ENCODE measurements at places on chromosomes 1 and 21.
A peak's percentile ranks its signal among the peaks of the same experiment; 100 is the strongest.

GRCh38 chr1:79657951-79658658 is 651.6 kb upstream of the ADGRL4 start:
- no peak for DNase-seq
- peaks cover 12% of the 10 kb centered on the region for H3K4me1 ChIP-seq
- no peaks in the 10 kb centered on the region for H3K36me3 ChIP-seq
- H3K27ac ChIP-seq, result no peak overlapping the region
- H3K4me3 ChIP-seq, result no peak overlapping the region

GRCh38 chr21:34274001-34274400 is 89.8 kb upstream of the KCNE2 start:
- peaks cover 5% of the 10 kb centered on the region for H3K4me1 ChIP-seq
- H3K4me3 ChIP-seq, result no peak overlapping the region
- H3K27me3 ChIP-seq, result peaks cover 3% of the 10 kb centered on the region
- peaks cover 3% of the 10 kb centered on the region for H3K36me3 ChIP-seq
- H3K27ac ChIP-seq, result no peak overlapping the region

DNA sequence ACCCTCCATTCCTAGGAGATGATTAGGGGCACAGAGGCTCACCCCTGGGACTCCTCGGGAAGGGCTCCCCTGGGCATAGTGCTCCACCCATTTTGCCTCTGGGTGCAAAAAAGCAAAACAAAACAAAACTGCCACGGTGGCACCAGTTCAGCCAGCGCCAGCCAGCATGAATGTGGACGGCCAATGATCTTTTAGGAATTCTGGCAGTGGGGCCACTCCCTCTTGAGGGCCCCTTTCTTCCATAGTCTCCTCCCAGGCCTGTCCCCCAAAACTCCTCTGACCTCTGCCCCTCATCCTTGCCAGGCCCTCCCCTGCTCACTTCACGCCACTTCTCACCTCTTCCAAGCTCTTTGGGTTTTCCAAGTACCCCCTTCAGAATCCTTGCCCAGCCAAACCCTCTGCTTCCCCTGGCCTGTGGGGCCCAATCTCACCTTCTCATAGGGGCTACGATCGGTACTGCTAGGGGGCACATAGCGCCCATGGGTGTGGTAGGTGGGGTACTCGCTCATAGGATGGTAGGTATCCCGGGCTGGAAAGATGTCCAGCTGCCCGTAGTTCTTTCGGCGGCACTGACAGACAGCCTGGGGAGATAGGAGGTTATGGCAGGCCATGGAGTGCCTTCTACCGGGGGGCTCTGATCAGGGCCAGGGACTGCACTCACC is 13.3 kb downstream of the TRIM46 start:
- no peak overlapping the region for H3K4me3 ChIP-seq
- peaks cover 7% of the 10 kb centered on the region for H3K27me3 ChIP-seq
- peak overlapping the region; percentile 14 for H3K27ac ChIP-seq
- DNase-seq, result no peak
- H3K36me3 ChIP-seq, result peaks cover 5% of the 10 kb centered on the region

DNA sequence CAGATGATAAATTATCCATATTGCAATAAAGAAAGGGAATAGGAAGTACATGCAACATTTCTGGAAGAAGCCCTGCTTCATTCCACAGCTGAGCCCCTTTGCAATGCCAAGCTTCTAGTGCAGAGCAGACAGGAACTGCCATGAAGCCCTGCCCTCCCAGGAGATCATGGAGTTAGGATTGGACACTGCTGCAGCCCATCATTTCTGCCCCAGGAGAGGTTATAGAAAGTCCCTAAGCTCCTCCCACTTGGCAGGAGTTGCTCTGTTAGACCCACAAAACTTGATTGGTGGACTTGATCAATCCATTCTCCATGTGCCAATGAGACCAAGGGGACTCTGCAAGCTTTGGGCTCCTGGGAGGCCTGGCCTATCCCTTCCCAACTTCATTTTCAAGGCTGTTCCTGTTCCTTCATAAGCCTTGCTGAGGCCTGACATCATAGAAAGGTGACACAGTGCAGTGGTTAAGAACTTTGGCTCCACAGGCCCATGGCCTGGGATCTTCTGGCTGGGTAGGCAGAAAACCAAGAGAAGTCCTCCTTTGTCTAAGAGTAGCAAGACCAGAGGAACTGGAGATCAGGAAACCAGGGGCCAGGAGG is 1.3 kb upstream of the LAPTM5 start:
- peaks cover 8% of the 10 kb centered on the region for H3K27me3 ChIP-seq
- DNase-seq, result no peak
- H3K4me1 ChIP-seq, result peaks cover 69% of the 10 kb centered on the region
- H3K27ac ChIP-seq, result no peak overlapping the region
- no peak overlapping the region for H3K4me3 ChIP-seq

GRCh38 chr1:6420454-6421042 is 829 bp upstream of the HES2 start:
- DNase-seq, result peak; percentile 47
- peaks cover 16% of the 10 kb centered on the region for H3K4me1 ChIP-seq
- no peak overlapping the region for H3K27ac ChIP-seq
- peaks cover 93% of the 10 kb centered on the region for H3K27me3 ChIP-seq
- H3K36me3 ChIP-seq, result no peaks in the 10 kb centered on the region

DNA sequence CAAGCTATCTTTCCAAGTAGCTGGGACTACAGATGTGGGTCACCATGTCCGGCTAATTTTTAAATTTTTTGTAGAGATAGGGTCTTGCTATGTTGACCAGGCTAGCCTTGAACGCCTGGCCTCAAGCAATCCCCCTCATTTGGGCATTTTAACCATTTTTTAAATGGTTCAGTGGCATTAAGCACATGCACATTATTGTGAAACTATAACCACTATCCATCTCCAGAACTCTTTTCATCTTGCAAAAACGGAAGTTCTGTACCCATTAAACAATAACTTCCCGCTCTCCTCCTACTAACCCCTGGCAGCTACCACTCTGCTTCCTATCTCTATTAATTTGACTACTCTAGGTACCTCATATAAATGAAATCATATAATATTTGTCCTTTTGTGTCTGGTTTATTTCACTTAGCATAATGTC is 4.8 kb upstream of the IL6R start:
- H3K36me3 ChIP-seq, result no peaks in the 10 kb centered on the region
- no peak overlapping the region for H3K4me3 ChIP-seq
- H3K27me3 ChIP-seq, result peaks cover 37% of the 10 kb centered on the region
- DNase-seq, result no peak
- no peak overlapping the region for H3K27ac ChIP-seq

GRCh38 chr1:159274631-159275030 is 27.5 kb upstream of the FCER1A start:
- no peak overlapping the region for H3K4me3 ChIP-seq
- H3K27ac ChIP-seq, result no peak overlapping the region
- no peak for DNase-seq
- no peaks in the 10 kb centered on the region for H3K27me3 ChIP-seq
- no peaks in the 10 kb centered on the region for H3K4me1 ChIP-seq
- H3K36me3 ChIP-seq, result no peaks in the 10 kb centered on the region

DNA sequence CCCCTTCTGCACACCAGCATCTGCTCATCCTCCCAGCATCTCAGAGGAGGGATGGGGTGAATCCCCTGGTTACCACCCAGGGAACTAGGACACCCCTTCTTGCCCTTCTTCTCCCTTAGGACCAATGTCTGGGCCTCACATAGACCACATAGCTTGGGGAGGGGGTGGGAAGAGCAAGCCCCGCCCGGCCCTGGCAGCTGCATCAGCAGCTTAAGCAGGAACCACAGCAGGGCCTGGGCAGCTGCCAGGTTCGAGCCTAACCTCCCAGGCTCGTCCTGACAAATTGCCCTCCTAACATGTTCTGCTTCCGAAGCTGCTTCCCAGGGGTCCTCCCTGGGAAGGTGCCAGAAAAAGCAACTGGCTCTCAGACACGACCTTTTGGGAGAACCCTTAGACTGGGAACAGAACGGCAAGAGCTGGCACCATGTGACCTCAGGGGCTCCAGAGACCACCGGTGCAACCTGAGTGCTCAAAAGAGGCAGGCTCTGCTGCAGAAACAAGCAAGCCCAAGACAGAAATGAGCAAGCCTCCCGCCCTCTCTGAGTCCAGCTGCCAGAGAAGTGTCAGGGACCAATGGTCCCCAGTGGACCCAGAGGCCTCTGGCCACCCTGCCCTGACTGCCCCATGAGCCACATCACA is 18.4 kb upstream of the CLSTN1 start:
- H3K36me3 ChIP-seq, result no peaks in the 10 kb centered on the region
- H3K27me3 ChIP-seq, result peaks cover 4% of the 10 kb centered on the region
- no peak overlapping the region for H3K4me3 ChIP-seq
- H3K4me1 ChIP-seq, result peaks cover 40% of the 10 kb centered on the region
- no peak for DNase-seq

GRCh38 chr1:209672705-209673630 is 2.2 kb upstream of the G0S2 start:
- H3K4me3 ChIP-seq, result no peak overlapping the region
- peaks cover 20% of the 10 kb centered on the region for H3K36me3 ChIP-seq
- no peak for DNase-seq
- no peak overlapping the region for H3K27ac ChIP-seq
- peaks cover 38% of the 10 kb centered on the region for H3K4me1 ChIP-seq

GRCh38 chr1:244665771-244666217 is 12.9 kb downstream of the DESI2 start:
- peak; percentile 36 for DNase-seq
- H3K27ac ChIP-seq, result no peak overlapping the region
- no peaks in the 10 kb centered on the region for H3K27me3 ChIP-seq
- H3K4me1 ChIP-seq, result peaks cover 13% of the 10 kb centered on the region

DNA sequence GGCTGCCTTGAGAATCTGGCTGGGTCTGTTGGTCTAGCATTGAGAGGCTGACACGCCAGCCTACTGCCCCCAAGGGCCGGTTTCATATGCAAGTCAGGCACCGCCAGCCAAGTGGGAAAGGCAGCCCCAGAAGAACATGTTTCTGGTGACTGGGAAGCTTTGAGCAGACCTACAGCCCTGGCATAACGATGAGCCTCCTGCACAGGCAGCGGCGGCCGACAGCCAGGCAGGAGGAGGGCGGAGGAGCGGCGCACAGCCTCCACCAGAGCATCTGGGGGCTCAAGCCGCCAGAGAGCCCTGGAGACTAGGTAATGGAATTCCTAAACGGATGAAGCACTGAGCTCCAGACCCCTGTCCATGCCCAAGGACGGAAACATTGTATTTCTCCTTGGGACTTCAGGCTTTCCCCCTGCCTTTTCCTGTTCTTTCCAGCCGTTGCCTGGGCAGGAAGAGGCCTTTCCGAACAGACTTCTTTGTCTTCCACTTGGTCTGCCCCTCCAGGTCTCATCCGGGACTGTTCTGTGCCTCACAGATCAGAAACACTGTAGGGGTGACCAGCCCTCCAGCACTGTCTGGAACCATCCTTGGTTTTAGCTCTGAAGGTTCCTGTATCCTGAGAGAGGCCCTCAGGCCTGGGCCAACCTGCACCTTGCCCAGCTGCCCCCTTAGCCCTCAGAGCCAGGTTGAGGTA is 59.5 kb downstream of the IRF2BP2 start:
- no peak overlapping the region for H3K27ac ChIP-seq
- H3K36me3 ChIP-seq, result no peaks in the 10 kb centered on the region
- peaks cover 7% of the 10 kb centered on the region for H3K27me3 ChIP-seq

DNA sequence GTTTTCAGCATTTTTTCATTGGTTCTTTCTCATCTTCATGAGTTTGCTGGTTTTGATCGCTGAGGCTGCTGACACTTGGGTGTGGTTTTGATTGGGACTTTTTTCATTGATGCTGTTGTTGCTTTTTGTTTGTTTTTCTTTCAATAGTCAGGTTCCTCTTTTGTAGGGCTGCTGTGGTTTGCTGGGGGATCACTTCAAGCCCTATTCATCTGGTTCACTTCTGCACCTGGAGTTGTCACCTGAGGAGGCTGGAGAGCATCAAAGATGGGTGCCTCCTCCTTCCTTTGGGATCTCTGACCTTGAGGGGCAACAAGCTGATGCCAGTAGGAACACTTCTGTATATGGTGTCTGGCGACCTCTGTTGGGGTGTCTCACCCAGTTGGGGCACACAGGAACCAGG is 1279.9 kb upstream of the TMPRSS15 start:
- no peak for DNase-seq
- H3K36me3 ChIP-seq, result no peaks in the 10 kb centered on the region
- no peak overlapping the region for H3K4me3 ChIP-seq
- H3K27me3 ChIP-seq, result peaks cover 3% of the 10 kb centered on the region
- no peaks in the 10 kb centered on the region for H3K4me1 ChIP-seq

- H3K27ac ChIP-seq, result no peak overlapping the region
- peaks cover 41% of the 10 kb centered on the region for H3K4me1 ChIP-seq
- H3K27me3 ChIP-seq, result peaks cover 10% of the 10 kb centered on the region
- DNase-seq, result peak; percentile 69
- H3K36me3 ChIP-seq, result no peaks in the 10 kb centered on the region
Measured at GRCh38 chr1:2199042-2199810, 4.7 kb upstream of the FAAP20 start.

- peaks cover 13% of the 10 kb centered on the region for H3K4me1 ChIP-seq
- no peak overlapping the region for H3K27ac ChIP-seq
- no peak overlapping the region for H3K4me3 ChIP-seq
- H3K36me3 ChIP-seq, result no peaks in the 10 kb centered on the region
- peaks cover 24% of the 10 kb centered on the region for H3K27me3 ChIP-seq
Measured at GRCh38 chr1:211833174-211833820, 2.7 kb upstream of the LPGAT1 start.

- no peak overlapping the region for H3K4me3 ChIP-seq
- H3K36me3 ChIP-seq, result no peaks in the 10 kb centered on the region
- H3K4me1 ChIP-seq, result no peaks in the 10 kb centered on the region
Measured at GRCh38 chr1:154371436-154371835, 33.7 kb upstream of the IL6R start.

GRCh38 chr1:241225741-241226140 is 131.3 kb downstream of the RGS7 start:
- H3K27ac ChIP-seq, result no peak overlapping the region
- peaks cover 3% of the 10 kb centered on the region for H3K27me3 ChIP-seq
- H3K36me3 ChIP-seq, result no peaks in the 10 kb centered on the region
- no peaks in the 10 kb centered on the region for H3K4me1 ChIP-seq
- DNase-seq, result no peak
